ENCODE measurements at places on chromosomes 16 and 17.

GRCh38 chr16:19071811-19072777, 4.7 kb downstream of the COQ7 start:
- DNase-seq, result no peak

- no peak for DNase-seq
Measured at GRCh38 chr16:81384006-81384405, 60.6 kb upstream of the CMIP start.

DNA sequence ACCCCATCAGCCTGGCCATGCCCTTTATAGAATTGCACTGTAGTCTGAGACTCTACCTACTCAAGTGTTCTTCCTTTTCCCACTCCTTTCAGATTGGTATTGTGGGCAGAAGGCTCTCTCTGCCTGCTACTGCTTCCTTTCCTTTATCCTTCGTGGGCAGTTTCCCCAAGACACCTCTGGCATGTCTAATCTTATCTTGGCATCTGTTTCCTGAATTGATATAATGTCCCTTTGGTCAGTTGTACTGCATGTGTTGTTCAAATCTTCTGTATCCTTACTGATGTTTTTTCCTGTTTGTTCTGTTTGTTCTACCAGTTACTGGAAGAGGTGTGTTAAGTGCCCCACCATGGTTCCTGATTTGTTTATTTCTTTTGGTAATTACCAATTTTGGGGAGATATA, 29.5 kb upstream of the MSI2 start:
- DNase-seq, result no peak

DNA sequence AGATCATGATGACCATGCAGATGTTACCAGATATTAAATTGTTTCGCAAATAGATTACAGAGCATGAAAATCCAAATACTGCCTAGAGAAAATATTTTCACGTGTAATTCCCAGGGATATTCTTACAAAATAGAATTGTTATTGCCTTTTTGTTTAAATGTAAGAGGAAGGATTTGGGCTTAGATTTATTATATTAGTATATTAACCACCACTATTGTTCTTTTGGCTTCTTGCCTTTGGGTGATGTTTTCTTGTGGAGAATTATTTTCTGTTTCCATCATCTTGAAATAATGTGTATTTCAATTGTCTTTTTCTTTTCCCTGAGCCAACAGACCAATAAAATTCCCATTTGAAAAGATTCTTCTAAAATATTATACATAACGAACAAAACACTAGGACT, 109.7 kb upstream of the NUDT7 start:
- no peak for DNase-seq

GRCh38 chr16:11497851-11498289, 88.8 kb downstream of the LITAF start:
- no peak for DNase-seq

- no peak for DNase-seq
Measured at GRCh38 chr16:57512296-57513001, 23.9 kb downstream of the CCDC102A start.

DNA sequence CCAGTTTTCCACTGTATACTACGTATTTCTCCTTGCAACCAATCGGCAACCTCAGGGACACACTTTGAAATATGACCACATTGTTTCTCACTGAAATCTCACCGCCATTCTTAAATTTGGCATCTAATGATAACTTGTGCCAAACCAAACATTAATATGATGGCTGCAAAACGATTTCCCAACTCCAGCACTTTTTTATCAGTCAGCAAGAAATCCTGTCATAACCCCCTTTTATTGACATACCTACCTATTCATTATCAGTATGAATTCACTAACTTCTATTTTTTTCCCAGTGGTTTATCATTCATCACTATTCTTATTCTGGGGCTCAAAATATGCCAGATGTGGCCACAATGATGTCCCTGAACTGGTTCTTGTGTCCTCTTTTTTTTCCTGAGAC, 15.8 kb downstream of the MBTD1 start:
- no peak for DNase-seq

DNA sequence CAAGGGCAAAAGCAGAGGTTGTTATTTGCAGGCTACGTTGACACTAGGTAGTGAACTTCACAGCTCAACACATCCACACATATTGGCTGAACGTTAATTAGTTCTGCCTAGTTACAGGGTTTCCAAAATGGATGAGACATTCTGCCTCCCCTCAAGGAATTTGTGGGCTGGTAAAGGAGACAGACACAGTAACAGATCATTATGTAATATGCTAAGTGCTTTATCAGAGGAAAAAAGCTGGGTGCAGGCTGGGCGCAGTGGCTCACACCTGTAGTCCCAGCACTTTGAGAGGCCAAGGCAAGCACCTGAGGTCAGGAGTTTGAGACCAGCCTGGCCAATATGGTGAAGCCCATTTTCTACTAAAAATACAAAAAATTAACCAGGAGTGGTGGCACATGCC, 26.2 kb downstream of the BMERB1 start:
- DNase-seq, result no peak

DNA sequence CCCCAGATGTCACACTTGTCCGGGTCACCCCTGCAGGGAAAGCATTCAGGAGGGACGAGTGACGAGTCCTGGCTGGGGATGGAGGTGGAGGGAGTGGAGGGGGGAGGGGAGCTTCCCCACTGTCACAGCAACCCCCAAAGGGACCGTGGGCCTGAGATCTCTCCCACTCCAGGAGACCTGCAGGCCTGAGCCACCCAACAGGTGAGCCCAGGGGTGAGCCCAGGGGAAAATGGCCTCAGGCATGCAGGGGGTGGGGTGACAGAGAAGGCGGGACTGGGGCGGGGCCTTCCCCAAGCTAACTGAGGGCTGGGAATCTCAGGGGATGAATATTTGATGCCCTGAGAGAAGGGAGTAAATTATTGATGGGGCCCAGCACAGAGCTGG, 2.4 kb downstream of the USH1G start:
- DNase-seq, result no peak

- DNase-seq, result peak; percentile 72
Measured at GRCh38 chr17:79664930-79665737, 54.3 kb upstream of the RBFOX3 start.

DNA sequence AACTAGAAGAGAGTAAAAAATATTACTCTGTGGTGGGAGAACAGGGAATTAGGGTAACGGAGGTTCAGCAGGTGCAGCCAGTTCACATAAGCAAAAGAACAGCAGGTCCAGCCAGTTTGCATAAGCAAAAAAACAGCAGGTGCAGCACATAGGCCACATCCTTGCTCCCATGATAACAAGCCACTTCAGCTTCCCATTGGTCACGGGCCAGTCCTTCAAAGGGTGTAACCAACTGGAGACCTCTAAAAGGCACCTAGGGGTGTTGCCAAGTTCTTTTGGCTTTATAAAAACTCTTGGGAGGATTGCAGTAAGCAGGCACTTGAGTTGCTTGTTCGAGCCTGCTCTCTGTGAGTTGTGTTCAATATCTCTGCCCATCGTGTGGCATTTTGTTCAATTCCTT, 488.1 kb downstream of the XYLT1 start:
- DNase-seq, result no peak

GRCh38 chr17:871751-872519, 89.8 kb downstream of the MRM3 start:
- DNase-seq, result no peak

GRCh38 chr17:76092526-76093413, 10.8 kb downstream of the EXOC7 start:
- DNase-seq, result no peak

- DNase-seq, result no peak
Measured at GRCh38 chr16:14193316-14193871, 122.3 kb downstream of the MRTFB start.

GRCh38 chr17:14745541-14745940, 444.7 kb downstream of the HS3ST3B1 start:
- DNase-seq, result no peak

GRCh38 chr17:1275962-1276736, 3.3 kb upstream of the TRARG1 start:
- DNase-seq, result no peak

DNA sequence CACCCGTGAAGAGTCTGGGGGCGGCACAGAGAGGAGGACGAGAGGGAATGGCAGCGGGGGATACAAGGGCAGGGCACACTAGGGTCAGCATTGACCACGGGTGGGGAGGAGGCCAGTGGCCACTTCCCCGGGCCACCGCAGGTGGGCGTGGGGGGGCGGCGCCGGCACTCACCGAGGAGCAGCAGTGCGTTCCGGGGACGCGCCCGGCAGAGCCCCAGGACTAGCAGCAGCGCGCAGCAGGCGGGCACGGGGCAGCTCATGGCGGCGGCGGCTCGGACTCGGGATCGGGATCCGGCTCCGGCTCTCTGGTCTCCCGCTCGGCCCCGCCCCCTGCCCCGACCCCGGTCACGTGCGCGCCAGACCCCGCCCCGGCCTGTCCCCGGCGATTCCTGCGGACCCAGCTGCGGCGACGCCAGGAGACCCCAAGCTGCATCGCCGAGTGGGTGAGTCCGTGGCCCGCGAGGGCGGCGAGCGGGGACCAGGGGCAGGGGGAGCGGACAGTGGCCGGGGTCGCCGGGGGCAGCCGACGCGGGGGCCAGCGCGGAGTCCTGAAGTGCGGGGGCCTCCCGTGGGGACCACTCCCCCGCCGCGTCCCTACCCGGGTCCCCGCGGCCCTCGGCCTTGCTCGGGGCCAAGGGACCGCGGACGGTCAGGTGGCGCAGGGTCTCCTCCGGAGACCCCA, at the start of the genes SGSH and SLC26A11:
Gene SGSH (minus strand): TSS at position 280 of the 682 bp plus-strand sequence. CDS start 20 bp downstream, at position 260.
Gene SLC26A11 (plus strand): TSS at position 374 of the 682 bp plus-strand sequence. CDS start 1,134 bp downstream, outside the sequence.
- DNase-seq, result peak; percentile 87

GRCh38 chr17:15926039-15926740, 18.7 kb upstream of the ADORA2B start:
- no peak for DNase-seq

GRCh38 chr16:54504372-54504771, 217.8 kb upstream of the IRX3 start:
- DNase-seq, result no peak

Measured in left forelimb (tissue), 1 donor.